ENCODE measurements at places on chromosomes 2 and 18.

- no peak for DNase-seq
Measured at GRCh38 chr2:108575132-108575966, 41.1 kb downstream of the LIMS1 start.

GRCh38 chr2:200604571-200605255 lies 18.9 kb downstream of the AOX1 start:
- DNase-seq = no peak

DNA sequence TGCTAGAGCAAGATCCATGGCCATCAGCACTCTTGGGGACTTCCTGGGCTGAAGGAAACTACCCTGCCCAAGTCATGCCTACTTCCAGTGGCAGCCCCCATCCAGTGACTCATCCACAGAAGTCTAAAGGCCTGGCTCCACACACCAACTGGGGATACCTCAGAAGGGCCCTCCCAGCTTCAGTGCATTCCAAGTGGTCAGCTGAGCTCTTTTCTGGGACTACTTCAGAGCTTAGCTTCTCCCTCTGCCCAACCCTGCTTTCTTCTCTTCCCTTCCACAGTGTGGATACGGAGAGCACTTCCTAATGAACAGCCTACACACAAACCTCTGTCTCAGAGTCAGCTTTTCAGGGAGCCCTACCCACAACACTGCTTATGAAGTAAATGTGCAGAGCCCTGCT lies 66.5 kb downstream of the CLHC1 start:
- no peak for DNase-seq

DNA sequence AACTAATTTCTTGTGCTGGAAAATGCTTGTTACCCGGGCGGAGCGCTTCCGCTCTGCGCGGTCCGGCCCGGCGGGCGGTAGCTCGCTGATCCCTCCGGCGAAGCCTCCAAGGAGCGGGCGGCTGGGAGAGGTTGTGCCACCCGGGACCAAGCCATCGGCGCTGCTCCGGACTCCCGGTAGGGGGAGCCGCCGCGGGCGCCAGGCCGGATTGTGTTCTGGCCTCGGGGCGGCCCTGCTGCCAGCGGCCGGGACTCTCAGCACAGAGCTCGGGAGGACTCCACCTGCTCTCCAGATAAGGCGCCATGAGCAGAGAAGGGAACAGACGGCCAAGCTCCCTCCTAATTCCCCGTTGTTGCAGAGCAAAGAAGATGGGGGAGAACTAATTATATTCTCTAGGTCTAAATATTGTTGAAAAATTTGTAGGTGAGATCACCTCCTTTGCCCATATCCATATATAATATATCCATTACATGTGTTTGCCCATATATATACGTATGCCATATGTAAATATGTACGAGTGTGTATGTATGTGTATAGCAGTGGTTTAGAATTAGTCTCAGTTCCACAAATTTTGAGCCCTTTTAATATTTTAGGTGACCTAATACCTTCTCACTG lies 13.8 kb upstream of the SATB2 start:
- peak; percentile 49 for DNase-seq

DNA sequence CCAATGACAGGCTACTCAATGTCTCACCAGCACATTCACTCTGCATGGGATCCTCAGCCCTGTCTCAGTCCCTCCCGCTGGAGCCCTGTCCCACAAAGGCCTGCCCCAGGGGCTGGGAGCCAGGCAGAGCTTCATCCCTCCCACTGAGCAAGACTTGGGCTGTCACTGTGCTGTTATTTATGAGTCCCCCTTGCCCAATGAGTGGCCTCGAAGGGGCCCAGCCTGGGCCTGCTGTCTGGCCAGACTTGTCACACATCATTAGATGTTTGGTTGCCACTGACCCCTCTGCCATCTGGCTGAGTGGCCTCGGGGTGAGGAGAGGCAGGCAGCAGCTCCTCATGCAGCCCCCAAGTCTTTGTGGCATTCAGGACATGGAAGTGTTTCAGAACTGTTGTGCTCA lies 330.6 kb upstream of the SKOR2 start:
- no peak for DNase-seq

- DNase-seq = no peak
Measured at GRCh38 chr18:31207391-31207790, 44.7 kb upstream of the DSC1 start.

DNA sequence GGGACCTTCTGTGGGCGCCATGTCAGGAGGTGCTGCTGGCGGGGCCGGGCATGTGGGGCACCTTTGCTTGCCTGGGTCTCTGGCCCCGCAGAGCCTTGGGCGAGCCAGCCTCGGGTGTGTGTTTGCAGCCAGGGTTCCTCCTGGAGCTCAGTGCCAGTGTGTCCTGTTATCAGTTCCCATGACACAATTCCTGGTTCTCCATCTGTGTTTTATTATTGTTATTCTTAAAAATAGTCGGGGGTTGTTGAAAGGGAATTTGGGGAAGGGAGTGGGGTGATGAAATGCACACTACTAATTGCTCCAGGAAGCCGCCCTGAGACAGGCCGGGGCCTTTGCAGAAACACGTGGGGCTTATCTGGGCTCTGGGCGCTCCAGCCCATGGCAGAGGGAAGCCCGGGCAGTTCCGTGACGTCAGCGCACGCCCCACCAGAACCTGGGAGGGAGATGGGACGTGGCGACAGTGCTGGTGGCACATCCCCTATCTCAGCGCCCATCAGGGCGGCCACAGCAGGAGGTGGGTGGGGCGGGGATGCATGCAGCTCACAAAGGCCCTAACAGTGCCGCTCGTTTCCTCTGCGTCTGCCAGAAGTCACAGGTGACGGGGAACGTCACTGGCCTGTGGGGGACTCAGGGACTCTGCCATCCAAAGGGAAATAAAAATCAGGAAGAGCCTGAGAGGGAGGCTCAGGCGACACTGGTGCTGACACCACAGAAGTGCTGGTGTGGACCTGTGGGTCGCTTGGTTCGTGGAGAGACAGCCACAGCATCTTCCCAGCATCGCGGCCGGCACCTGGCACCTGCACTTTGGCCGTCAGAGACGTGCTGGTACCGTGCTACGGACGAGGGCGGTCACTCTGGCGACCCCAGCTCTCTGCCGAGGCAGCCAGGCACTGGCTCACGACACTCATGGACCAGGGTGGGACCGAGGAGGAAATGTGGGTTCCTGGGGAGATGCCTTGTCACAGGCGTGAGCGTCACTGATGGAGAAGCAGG lies 131.0 kb downstream of the NFATC1 start:
- no peak for DNase-seq

DNA sequence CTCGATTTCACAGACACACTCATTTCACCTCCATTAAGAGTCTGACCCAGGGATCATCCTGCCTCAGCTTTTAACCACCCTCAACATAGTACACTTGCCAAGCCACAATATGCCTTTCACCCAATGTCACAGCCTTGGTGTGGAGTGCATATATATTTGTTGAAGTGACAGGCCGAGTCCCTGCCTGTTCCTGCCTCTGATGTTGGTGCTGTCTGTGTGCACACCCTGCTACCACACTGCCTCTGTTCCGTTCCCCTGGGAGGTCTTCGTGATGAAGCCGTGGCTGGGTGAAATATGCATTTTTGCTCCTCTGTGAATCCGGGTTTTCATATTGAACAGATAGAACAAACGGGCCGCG lies 90.3 kb downstream of the RNF144A start:
- DNase-seq = no peak

GRCh38 chr18:40075616-40076015 lies 1879.4 kb upstream of the PIK3C3 start:
- DNase-seq = peak; percentile 84

- no peak for DNase-seq
Measured at GRCh38 chr2:163471947-163472346, 263.9 kb downstream of the FIGN start.

GRCh38 chr2:23386339-23387220 lies 1.6 kb downstream of the KLHL29 start:
- peak; percentile 22 for DNase-seq

- DNase-seq = no peak
Measured at GRCh38 chr18:35171315-35171987, 69.4 kb upstream of the ZNF397 start.

DNA sequence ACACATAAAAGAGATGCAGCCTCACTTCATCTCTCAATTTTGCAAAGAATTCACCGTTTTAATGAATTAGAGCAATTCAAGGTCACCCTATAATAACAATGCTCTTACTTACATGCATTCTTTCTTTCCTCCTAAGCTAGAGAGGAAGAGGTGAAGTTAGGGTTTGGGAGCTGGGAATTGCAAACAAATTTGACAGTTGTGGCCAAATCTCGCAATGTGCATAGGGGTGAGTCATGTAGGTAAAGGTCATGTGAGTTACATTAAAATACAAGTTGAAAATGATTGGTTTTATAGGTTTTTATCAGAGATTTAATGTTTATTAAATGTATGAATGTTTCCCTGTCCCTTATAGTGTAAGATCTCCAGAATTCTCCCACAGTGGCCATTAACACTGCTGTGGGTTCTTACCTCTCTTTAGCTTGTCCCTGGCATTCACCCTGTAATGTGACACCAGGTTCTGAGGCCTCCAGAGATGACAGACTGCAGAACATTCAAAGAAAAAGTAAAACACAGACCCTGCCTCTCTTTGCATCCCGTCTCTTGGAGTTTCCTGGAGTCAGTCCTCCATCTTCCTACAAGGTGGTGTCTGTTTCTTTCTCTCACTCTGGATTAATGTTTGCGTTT lies 53.7 kb upstream of the LGALSL start:
- no peak for DNase-seq

GRCh38 chr2:26430826-26431225 lies 29.1 kb downstream of the DRC1 start:
- DNase-seq = no peak

GRCh38 chr2:167602122-167602521 lies 645.3 kb downstream of the STK39 start:
- no peak for DNase-seq

All from NCI-H1694 (cell line).